ENCODE measurements at places on chromosomes 6 and 20.

GRCh38 chr6:73234733-73235132, 9.4 kb upstream of the KHDC1L start:
- DNase-seq = no peak

DNA sequence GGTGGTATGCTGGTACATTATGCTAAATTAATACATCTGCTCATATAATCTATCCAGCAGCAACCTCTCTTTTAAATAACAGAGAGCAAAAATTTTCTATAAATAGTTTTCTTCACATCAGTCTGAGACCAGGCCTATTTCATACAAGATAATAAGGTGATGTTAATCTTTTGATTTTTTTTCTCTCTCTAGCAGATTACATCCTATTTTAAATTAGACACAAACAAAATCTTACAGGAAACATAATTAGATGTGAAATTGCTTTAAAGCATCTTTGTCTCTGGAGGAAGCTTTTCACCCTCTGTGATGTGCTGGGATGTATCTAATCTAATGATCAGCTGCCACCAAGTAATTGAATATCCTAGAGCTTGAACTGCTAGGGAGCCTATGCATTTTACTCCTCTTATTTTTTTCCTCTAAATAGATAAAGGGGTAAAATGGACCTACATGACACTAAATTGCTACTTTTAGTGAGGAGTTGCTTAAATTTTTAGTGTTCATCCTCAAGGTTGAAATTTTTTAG, 165.5 kb downstream of the MANEA start:
- no peak for DNase-seq

DNA sequence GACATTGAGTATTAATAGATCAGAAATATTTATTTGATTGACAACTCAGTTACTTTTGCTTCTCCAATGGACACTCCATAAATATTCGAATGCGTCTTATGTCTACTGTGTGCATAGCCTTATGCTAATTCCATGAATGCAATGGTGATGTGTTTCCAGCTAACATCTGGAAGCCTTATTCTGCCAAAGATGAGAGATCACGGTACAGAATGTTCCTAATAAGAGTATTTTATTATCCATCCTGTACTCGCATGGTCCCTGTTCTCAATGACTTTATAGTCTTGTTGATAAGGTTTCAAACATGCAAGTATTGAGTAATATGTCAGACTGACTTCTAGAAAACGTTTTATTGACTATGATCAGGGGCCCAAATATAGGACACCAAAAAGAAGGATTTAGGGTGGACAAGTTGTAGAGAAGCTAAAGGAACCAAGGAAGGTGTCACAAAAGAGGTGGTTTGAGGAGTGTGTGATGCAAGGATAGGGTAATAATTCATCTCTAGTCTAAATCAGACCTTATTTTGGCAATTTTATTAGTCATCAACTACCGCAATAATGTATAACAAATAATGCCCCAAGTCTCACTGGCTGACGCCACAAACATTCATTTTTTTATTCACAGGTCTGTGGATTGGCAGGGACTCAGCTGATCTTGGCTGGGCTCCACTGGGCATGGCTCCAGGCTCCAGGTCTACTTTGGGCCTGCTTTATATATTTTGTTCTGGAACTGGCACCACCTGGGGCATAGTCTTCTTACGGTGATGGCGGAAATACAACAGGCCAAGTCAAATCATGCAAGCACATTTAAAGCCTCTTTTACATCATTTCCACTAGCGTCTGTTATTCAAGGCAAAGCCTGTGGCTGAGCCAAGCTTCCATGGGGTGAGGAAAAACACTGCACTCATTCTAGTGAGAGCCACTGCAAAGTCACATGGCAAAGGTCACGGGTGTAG, 24.5 kb upstream of the CD83 start:
- no peak for DNase-seq

DNA sequence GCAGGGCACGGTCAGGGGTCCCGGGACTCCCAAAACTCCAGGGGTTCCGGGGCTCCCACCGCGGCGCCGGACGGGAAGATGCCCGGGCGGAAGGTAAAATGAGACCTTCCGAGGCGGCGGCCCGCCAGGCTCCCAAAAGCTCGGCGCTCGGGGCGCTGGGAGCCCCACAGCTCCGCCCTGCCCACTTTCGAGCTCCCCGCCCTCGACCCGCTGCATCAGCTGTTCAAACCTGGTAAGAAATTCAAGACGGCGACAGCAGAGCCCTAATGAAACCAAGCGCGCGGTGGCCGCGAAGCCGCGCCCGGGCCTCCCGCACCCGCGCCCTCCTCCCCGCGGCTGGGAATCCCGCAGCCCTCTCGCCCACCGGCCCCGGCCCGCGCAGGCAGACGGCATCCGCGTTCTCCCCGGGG, 369 bp downstream of the SLC4A11 start:
- DNase-seq = peak; percentile 18

GRCh38 chr6:63676412-63677114, 41.0 kb downstream of the PHF3 start:
- DNase-seq = no peak

- no peak for DNase-seq
Measured at GRCh38 chr6:56899311-56899710, 55.6 kb upstream of the BEND6 start.

- no peak for DNase-seq
Measured at GRCh38 chr20:35561268-35561667, 19.4 kb downstream of the ERGIC3 start.

GRCh38 chr20:59050437-59050836, 7.9 kb upstream of the PRELID3B start:
- DNase-seq = no peak

- DNase-seq = no peak
Measured at GRCh38 chr6:105920071-105920470, 166.1 kb upstream of the PRDM1 start.

GRCh38 chr6:133787122-133787521, 101.8 kb upstream of the TCF21 start:
- no peak for DNase-seq

GRCh38 chr6:144377586-144378210, 92.6 kb downstream of the UTRN start:
- no peak for DNase-seq

DNA sequence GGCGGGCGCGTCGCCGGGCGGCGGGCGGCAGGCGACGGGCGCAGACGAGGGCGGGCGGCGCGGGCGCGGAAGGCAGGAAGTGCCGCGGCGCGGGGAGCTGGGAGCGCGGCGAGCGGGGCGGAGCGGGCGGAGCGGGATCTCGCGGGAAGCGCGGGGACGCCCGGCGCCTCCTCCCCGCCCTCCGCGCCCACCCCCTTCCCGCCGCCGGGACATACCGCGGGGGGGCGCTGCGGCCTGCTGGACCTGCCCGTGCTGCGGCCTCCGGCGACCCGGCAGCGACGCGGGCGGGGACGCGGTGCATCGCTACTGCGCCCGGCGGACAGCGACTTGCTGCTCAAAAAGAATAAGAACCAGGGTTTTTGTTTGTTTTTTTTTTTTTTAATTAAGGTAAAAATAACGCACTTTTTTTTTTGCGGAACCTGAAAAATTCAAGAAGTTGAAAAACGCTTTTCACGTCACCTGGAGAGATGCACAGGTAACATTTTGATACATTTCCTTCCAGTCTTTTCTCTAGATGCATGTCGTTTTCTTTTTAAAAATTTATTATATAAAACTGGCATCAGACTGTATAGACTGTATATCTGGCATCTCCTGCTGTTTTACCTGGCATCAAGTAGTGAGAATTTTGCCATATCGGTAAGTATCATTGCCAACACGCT, at the start of gene CENPB:
Gene CENPB (minus strand): TSS at position 76 of the 659 bp plus-strand sequence. CDS start 257 bp downstream, outside the sequence.
- DNase-seq = peak; percentile 62

DNA sequence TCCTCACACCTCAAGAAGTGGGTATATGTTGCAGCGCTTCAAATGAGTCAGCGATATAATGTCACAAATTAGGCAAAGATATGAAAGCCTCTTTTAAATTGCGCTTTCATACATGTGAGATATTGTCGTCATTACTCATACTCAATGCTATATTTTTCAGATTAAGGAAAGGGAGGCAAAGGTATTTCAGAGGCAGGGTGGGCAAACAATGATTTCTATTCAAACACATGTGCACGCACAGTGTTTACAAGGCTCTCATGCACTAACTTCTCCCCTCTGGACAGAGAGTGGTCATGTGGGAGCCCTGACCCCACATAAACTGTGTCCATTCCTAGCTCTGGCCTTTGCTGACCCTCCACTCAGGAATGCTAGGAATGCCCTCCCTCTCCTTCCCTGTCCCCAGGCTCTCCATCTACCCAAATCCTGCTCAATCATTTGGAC, 112.1 kb upstream of the TMEM170B start:
- DNase-seq = no peak

GRCh38 chr20:14446446-14446845, 109.0 kb upstream of the FLRT3 start:
- DNase-seq = no peak

GRCh38 chr6:80329496-80329895, 223.0 kb downstream of the BCKDHB start:
- DNase-seq = no peak

DNA sequence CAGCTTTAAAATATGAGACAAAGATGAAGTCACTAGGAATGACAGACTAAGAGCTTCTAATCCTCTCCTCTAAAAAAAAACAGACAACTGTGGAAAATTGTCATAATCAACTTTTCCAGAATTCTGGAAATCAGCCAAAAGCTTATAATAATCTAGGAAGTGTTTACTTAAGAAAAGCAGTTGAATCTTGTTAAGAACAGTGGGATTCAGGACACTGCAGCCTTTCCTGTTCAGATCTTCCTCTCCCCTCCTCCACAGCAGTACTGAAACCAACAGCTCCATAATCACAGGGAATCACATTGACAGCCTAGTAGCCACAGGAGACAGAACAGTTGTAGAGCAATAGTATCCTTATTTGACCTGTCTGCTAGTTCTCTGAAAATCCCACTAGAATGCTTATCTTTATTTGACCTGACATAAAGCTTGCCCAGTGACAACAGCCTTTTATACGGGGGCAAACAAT, 41.6 kb downstream of the IBTK start:
- DNase-seq = no peak

DNA sequence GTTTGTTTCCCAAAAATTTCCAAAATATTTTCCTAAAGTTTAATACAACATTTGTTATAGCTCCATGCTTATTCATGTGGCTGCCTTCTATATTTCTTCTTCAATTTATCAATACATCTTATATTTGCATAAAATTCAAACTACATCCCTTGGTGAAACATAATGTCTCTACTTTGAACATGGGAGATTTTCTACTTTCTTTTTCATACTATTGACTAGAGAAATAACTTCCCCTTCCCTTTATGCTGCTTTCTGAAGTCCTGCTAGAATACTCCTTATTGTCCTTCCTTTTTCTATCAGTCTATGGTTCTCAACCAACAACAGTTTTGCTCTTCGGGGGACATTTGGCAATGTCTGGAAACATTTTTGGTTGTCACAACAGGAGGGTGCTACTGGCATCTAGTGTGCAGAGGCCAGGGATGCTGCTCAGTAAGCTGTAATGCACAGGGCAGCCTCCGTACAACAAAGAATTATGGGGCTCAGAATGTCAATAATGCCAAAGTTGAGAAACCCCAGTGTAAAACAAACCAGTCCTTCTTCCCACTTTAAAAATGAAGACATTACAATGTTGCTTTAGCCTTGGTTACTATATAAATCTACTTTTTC, 29.9 kb downstream of the MKKS start:
- no peak for DNase-seq

- DNase-seq = no peak
Measured at GRCh38 chr6:14946753-14947152, 299.1 kb upstream of the JARID2 start.

GRCh38 chr6:43150051-43150751, 20.9 kb upstream of the SRF start:
- DNase-seq = no peak

DNA sequence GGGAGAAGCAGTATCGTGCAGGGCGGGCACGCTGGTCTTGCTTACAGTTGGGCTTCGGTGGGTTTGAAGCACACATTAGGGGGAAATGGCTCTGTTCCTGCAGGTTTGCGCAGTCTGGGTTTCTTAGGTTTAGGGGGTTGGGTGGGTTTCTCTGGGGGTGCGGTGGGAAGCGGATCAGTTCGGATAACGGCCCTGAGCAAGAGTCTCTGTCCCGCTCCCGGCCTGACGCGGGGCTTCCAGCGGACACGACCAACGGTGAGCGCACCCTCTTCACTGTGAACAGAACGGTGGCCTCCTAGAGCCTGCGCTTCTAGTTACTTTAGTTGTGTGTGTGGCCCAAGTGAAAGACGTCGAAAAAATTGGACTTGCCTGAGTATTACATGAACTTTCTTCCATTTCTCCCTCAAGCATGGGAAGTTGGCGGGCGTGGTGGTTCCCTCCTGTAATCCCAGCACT, 635 bp upstream of the ELOVL2 start:
- no peak for DNase-seq

DNA sequence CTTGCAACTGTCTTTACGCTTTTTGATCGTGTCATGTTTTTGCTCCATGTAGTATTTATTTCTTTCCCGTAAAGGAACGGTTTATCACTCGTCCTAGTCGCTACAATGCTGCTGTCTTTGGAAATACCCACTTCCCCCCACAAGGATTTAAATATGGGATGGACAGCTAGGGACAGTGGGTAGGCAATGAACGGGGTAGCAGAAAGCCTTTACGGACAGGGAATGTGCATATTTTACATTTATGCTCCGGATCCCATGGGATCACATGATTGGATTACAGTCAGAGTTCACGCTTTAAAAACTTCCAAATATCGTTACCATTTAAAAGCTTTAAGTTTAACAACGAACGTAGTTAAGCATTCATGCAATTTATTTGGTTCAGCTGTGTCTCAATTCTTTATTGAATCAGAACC, 1.2 kb downstream of the HIVEP1 start:
- no peak for DNase-seq

Measured in NCI-H1048 (cell line).